HS-5 (cell line): ENCODE measurements at places on chromosomes 4 and X.
A peak's percentile ranks its signal among the peaks of the same experiment; 100 is the strongest.

GRCh38 chr4:99991741-99992140, 41.7 kb upstream of the H2AZ1 start:
- DNase-seq = no peak

GRCh38 chr4:153324046-153324445, 20.4 kb upstream of the MND1 start:
- DNase-seq = no peak

- no peak for DNase-seq
Observed at GRCh38 chr4:85302756-85303155, 172.2 kb upstream of the ARHGAP24 start.

GRCh38 chr4:34633241-34633640, 1611.1 kb downstream of the ARAP2 start:
- DNase-seq = no peak

- DNase-seq = no peak
Observed at GRCh38 chr4:2734612-2735011, 21.5 kb downstream of the TNIP2 start.

- DNase-seq = no peak
Observed at GRCh38 chr4:337932-338758, 531 bp downstream of the ZNF141 start.

- no peak for DNase-seq
Observed at GRCh38 chrX:153602601-153603000, 3.7 kb upstream of the CCNQ start.

DNA sequence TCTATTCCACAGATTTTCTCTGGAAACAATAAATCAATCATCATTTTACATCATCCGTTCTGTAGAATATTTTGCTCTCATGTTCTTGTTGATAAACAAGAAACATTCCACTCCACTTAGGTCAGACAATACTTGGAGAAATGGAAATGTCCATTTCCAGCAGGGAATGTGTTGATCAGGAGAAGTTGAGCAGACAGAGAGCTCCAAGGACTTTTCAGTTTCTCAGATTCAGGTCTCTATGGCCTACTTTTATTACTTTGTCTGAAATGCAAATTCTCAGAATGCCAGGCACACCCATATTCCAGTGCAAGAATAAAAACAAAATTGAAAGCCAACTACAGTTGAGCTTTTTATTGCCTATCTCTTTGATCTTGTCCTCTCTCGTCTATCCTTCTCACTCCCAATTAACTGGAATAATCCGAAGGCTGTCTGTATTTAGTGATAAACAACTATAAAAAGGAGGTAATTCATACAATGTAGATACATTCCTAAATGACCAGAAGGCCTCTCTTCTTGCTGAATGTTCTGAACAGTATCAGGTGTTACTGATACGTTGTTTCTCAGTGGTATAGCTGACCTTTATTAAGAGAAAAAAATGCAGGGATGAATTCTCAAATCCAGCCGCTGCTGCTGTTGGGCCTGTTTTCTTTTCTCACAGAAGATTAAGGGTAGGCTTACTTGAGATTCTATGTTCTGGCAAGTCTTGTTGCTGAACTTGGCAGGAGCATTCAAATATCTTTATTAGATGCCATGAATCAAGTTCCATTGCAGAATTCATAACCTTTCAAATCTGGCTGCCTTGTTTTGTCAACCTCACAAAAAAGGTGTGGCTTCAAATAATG, 72.1 kb downstream of the HPGD start:
- DNase-seq = no peak

DNA sequence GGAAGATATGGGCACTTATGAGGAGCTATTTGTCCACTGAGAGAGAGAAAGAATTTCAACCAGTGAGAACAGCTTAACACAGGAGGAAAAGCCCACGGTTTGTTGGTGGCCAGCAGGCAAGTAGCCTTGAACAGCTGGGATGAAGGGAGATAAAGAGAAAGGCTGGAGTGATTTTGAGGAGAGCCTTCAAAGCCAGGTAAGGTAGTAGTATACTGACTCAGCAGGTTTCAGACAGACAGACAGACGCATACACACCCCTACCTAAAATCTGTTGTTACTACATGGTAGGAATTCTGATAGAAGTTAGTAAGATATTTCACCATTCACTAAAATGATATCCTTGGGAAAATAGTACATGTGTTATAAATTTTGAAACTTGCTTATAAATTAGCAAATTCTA, 60.5 kb downstream of the SEC24D start:
- DNase-seq = no peak

DNA sequence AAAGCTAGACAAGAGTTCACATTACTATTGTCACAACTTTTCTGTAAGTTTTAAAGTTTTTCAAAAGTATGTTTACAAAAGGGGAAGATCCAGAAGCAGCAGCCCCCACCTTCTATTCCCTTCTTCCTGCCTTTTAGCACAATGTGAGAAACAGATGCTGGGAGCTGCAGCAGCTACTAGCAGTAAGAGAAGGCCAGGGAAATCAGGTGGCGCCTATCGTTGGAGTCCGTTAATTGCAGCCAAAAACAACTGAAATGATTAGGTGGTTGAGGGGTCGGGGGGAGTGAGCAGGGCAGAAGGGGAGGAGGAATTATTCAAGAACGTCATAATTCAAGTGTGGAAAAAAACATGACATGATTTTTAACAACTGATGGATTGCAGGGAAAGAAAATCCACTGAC, 27.4 kb downstream of the FRYL start:
- DNase-seq = no peak

DNA sequence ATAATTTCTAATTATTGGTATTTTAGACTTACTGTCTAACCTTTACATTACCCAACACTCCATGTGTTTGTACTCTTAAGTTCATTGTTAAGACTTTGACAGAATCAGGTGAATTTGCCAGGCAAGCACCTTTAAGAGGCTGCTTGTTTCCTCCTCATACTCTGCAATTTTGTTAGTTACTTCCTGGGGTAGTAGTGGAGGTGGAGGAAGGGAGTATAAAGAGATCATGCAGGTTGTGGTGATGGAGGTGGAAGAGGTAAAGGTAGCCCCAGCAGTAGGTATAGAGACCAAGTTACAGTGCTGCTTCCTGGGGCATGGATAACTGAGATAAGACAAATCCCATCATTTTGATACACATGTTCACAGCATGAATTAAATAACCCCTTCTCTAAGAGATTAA, 6.7 kb downstream of the WDR44 start:
- DNase-seq = no peak

DNA sequence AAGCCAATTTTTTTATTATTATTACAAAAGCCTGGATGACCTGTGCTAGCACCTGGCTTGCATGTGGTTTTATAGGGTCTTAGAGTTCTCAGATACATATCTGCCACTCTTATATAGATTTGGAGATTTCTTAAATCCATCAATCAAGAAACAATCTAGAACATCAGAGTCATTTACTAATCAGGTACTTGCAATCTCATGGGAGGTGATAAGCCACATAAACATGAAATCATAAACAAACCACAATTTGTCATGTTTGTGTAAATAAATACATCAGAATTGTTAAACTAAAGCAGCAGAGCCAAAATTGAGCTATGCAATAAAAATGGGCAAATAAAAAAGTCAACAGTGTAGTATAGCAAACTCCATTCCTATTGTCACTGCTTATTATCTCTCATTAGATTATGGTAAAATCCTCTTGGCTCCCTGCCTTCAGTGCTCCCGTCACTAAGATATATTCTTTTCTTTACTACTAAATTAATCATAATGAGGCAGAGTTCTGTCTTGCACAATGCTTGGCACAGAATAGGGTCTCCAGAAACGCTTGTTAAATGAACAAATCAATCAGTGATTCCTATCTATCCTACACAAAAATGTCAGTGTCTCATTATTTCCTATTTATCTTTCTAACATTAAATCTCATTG, 108.7 kb upstream of the TTC29 start:
- no peak for DNase-seq

GRCh38 chrX:139298437-139298836, 232.1 kb upstream of the F9 start:
- no peak for DNase-seq

- no peak for DNase-seq
Observed at GRCh38 chrX:136215559-136215958, 35.6 kb downstream of the MAP7D3 start.

GRCh38 chrX:94751611-94752010, 1077.6 kb downstream of the FAM133A start:
- no peak for DNase-seq

GRCh38 chr4:129323658-129324057, 227.7 kb downstream of the C4orf33 start:
- no peak for DNase-seq

DNA sequence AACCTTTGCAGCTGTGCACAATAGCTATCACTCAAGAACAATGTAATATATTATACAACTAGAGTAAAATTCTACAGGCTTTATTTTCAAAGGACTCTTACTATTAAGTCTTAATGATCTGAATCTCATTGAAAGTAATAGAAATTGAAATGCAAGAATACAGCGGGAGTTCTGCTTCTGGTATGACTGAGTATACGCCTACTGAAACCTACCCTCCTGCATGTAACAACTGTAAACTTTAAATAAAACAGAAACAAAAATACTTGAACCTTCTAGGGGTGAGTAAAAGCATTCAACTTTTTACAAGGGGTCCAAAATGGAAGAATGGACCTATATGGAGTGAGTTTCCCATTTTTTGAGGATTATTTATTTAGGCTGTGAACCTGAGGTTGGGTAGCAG, 13.5 kb downstream of the DCHS2 start:
- no peak for DNase-seq

- no peak for DNase-seq
Observed at GRCh38 chrX:45083314-45083713, 117.4 kb downstream of the DIPK2B start.

DNA sequence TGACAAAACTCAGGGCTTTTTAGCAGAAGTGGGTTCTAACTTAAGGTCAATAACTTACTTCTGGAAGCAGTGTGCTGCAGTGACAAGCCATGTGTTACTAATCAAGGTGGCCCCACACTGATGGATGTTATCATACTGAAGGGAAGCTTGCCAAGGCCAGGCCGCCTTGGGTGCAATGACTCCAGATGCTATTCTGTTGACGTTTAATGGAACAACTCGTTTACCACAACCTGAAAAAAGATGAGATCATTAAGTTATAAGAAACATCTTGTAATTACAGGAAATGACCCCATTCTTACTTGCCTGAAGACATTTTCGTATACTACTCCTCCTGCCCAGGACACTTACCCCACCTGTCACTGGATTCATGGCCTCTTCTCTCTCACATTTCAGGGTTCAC, 38.9 kb upstream of the TMPRSS11D start:
- DNase-seq = peak; percentile 32

DNA sequence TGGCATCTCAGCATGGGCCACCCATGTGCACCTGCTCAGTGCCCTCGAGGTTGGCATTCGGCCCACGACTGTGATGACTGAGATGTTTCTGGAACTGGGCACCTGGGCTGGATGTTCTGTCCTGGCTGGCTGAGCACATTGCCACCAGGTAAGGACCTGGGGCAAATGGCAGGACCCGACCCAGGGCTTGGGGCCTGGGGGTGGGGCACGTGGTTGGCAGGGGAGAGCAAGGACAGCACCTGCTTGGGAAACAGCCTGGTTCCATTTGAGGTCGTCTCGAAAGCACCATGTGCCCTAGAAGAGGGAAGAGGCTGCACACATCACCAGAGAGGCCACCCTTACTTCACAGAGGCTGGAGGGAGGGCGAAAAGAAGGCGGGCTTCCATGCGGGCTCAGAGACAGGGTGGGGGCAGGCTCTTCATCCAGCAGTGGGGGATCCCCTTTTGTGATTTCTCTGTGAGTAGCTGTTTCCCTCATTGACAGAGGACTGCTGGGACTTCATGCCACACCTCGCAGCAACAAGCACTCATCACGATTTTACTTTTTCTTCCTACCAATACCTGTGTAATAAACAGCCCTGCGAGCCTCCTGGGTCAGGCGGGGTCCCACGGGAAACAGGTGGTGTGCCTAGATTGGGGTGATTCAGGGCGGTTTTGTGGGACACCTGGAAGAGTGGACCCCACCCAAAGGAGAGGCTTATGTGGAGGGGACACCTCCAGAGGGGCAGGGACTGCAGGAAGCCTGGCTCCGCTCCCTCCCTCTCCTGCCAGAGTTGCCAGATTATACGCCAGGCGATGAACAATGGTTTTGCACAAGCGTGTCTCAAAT, 12.0 kb downstream of the TMEM187 start:
- DNase-seq = no peak

DNA sequence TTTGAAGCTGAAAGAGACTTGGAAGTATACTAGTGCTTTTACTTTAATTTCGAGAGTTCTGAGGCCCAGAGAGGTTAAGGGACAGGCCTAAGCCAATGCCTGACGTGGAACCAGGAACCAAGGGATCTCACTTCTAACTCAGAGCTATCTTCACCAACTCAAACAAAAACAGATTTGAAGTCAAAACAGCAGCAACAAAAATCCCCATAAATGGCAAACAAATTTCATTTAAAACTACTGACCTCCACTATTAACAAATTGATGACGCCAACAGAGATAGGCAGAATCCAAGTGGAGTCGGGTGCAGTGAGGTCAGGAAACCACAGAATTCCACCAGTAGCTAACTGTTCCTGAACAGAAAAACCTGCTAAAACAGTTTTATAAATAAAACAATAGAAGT, 5.0 kb downstream of the COX18 start:
- DNase-seq = no peak

GRCh38 chr4:73646117-73646516, 25.9 kb upstream of the RASSF6 start:
- DNase-seq = no peak

- no peak for DNase-seq
Observed at GRCh38 chr4:151659601-151660364, 101.0 kb downstream of the GATB start.

GRCh38 chr4:7638984-7639789, 204.5 kb upstream of the PSAPL1 start:
- DNase-seq = no peak
